OCI-LY7 (cell line): ENCODE measurements at places on chromosomes 3 and 15. TPM values are rescaled to one million over a fixed set of nuclear protein-coding genes. Genes with fewer than 3 reads are reported as not detected.

- DNase-seq = no peak
These were observed 33.2 kb downstream of the MKRN2 start for GRCh38 chr3:12590096-12590495.

GRCh38 chr3:61605589-61606175, 44.3 kb downstream of the PTPRG start:
- no peak for DNase-seq

- DNase-seq = no peak
These were observed 11.7 kb upstream of the CMTM7 start for GRCh38 chr3:32379831-32380500.

GRCh38 chr3:152195206-152195605, 73.5 kb upstream of the MBNL1 start:
- DNase-seq = no peak

The CCDC39 gene
- total RNA-seq = not detected in 2 replicates

DNA sequence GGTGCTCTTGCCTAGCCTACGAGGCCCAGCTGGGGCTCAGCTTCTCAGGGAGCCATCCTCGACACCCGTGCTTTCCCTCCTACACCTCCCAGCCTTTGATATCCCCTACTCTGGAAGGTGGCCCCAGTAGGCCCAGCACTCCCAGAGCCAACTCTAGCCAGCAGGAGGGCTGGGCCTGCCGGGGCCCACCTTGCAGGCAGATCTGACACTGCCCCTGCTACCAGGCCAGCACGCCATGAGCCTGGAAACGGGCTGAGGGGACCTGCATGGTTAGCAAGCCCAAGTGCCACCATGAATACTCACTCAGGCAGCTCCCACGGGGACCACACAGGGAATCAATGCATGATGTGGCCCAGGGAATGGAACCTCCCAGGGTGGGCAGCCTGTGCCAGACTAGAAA, 123.7 kb downstream of the SMAD6 start:
- DNase-seq = no peak

The CHRM5 gene
- total RNA-seq = not detected in 2 replicates

The RNU5B-1 gene
- not detected in 2 replicates for total RNA-seq

- DNase-seq = no peak
These were observed 11.9 kb downstream of the MCM2 start for GRCh38 chr3:127610105-127610504.

The CADM2 gene
- total RNA-seq = not detected in 2 replicates

GRCh38 chr3:4409971-4410573, 57.0 kb downstream of the SUMF1 start:
- no peak for DNase-seq

GRCh38 chr3:99938270-99938911, 120.7 kb downstream of the CMSS1 start:
- DNase-seq = no peak

The IQGAP1 gene
- total RNA-seq = 114 and 120 TPM in 2 replicates

The SCAANT1 gene
- not detected in 2 replicates for total RNA-seq

The RHCG gene
- total RNA-seq = not detected in 2 replicates

- DNase-seq = no peak
These were observed 235.8 kb downstream of the FHIT start for GRCh38 chr3:61015408-61015807.
